ENCODE measurements at places on chromosomes 4 and X.
A peak's percentile ranks its signal among the peaks of the same experiment; 100 is the strongest.

- no peaks in the 10 kb centered on the region for H3K4me1 ChIP-seq
- H3K4me3 ChIP-seq: no peak overlapping the region
- H3K27me3 ChIP-seq: no peaks in the 10 kb centered on the region
- no peak overlapping the region for H3K27ac ChIP-seq
- peaks cover 10% of the 10 kb centered on the region for H3K36me3 ChIP-seq
- no peak for DNase-seq
Observed at GRCh38 chr4:185265942-185266341, 56.5 kb downstream of the SNX25 start.

DNA sequence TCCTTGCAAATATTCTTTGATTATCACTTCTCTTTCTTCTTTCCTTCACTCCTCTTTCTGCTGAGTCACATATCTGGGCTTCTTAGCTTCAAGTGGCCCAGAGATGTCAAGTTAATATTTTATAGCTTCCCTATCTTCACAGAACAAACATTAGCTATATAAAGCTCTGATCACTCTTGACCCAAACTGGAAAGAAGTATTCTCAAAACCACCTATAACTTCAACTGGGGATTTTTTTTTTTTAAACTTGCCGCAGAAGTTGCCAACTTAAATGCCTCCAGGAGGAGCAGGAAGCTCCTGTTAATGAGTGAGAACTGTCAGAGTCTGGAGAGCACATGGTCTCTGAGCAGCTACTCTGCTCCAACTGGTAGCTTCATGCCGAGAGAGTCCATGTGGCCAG, 233.3 kb upstream of the EDNRA start:
- H3K27me3 ChIP-seq: no peaks in the 10 kb centered on the region
- no peaks in the 10 kb centered on the region for H3K4me1 ChIP-seq
- DNase-seq: no peak
- no peak overlapping the region for H3K27ac ChIP-seq
- H3K36me3 ChIP-seq: no peaks in the 10 kb centered on the region

DNA sequence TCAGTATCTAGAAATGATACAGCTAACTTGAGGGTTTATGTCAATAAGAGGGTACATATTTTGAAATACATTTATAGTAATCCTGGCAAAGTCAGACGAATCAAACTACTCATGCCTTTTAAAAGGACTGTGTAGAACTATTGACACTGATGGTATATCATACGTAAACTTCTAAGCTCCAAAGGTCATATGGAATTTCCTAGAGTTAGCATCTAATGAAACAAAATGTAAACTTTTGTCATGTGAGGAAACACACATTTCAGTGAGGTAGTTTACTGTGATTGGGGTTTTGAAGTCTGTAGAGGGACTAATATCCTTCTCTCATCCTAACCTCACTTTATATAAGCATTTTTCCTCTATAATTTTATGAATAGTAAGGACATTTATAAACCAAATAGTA, 138.4 kb downstream of the SCLT1 start:
- H3K36me3 ChIP-seq: peaks cover 4% of the 10 kb centered on the region
- DNase-seq: no peak
- H3K4me3 ChIP-seq: no peak overlapping the region
- H3K27me3 ChIP-seq: no peaks in the 10 kb centered on the region
- H3K4me1 ChIP-seq: no peaks in the 10 kb centered on the region
- H3K27ac ChIP-seq: no peak overlapping the region

DNA sequence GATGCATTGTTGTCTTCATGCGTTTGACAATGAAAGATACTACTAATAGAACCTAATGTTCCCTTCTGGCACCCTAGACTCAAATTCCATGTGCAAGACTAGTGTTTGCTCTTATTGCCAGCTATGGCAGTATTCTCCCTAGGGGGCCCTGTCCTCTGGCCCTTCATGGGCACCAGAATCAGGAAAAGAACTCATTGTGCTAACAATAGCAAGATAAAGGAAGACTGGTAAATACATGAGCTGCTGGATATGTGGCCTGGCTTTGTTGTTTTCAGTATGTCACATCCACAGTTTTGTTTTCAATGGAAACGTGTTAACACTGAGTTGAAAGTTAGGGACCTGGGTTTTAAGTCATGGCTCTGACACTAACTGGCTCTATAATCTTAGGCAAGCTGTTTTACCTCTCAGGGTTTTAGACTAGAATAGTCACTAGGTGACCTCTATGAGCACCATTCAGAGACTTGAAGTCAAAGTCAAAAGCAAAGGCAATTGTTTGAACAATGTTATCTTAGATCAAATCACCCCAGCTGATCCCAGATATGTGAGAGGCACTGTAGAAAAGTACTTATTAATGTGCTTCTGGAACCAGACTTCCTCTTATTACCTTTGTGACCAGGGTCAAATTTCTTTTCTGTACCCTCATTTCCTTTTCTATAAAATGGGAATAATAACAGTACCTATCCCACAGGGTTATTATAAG, 253.7 kb upstream of the DIAPH2 start:
- DNase-seq: no peak
- no peak overlapping the region for H3K27ac ChIP-seq
- H3K4me1 ChIP-seq: no peaks in the 10 kb centered on the region
- H3K4me3 ChIP-seq: no peak overlapping the region
- H3K36me3 ChIP-seq: no peaks in the 10 kb centered on the region

DNA sequence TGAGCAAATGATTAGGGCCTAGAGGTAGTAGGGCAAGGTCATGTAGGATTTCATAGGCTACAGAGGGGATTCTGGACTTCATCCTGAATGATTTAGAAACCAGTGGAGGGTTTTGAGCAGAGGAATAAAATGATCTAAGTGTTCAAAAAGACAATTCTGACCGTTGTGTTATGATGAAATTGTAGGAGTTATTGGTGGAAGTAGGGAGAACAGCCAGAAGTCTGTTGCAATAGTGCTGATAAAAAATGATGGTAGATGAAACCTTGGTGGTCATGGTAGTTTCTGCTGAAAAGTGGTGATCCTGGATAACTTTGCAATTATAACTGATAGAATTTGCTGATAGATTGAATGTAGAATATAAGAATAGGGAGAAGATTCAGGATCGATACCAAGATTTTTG, 60.2 kb downstream of the MID1IP1 start:
- no peaks in the 10 kb centered on the region for H3K4me1 ChIP-seq
- DNase-seq: no peak
- H3K27me3 ChIP-seq: no peaks in the 10 kb centered on the region
- H3K4me3 ChIP-seq: no peak overlapping the region
- no peaks in the 10 kb centered on the region for H3K36me3 ChIP-seq

DNA sequence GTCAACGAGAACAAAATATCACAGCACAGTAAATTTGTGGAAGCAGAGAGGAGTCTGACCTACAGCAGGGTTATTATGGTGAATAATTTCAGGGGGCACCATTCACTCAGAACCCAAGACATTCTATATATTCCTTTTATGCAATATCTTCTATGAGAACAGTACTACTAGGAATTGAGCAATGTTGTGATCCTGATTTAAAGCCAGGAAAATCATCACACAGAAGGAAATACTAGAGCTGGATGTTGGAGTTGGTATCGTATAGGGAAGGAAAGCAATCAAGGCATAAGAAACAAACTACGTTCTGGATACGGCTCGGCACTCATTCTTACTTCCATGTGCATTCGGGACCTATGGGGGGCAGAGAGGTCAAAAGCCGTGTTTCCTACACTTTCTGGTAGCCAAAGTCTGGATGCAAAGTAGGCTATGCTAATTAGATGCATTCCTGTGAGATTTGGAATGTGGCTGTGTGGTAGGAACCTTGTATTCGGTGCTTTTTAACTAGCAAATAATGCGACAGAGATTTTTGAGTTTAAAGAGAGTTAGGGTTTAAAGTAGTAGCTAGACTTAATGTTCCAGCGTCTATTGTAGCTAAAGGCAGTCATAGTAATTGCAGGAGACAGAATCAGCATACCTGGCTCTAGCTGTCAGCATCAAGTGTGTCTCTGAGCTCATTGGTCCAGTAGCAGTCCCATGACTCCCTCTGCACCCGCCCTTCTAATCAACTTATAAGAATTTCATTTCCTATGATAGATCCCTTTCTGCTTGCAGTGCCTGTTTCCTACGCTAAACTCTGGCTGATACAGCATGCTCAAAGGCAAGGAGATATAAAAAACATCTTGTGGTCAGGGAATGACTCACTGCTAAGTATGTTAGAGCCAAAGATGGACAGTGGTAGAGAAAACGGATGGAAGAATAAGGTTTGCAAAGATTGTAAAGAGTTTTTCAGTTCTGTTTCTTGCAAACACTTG, 43.3 kb upstream of the PDGFC start:
- H3K27ac ChIP-seq: no peak overlapping the region
- H3K36me3 ChIP-seq: no peaks in the 10 kb centered on the region

DNA sequence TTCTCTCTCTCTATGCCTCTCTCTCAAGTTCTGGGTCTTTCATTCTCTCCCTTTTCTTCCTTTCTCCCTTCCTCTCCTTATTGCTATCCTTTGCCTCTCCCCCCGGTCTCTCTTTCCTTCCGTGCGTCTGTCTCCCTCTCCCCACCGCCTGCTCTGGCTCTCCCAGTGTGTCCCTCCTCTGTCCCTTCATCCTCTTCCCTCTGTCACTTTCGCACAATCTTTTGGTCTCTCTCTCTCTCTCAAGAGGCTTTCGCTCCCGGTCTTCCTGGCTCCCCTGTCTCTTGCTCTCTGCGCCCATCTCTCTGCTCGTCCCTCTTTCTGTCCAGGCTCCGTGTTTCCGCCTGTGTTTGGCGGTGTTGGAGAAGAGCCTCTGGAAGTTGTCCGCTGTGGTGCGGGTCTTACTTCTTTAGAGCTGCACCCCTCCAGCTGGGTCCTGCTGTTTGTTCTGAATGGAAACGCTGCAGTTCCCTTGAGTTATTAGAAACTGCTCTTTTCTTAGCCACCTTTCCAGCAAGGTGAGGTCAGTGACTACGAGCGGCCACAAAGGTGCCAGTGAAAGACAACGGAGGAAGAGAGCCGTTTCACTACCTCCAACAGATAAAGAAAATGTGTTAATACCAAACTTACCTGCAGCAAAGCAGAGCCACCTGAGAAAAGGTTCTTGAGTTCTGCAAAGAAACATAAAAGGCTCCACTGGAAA, 1.1 kb downstream of the BMPR1B start:
- DNase-seq: no peak
- H3K27ac ChIP-seq: no peak overlapping the region
- peaks cover 5% of the 10 kb centered on the region for H3K4me1 ChIP-seq
- peaks cover 3% of the 10 kb centered on the region for H3K36me3 ChIP-seq
- peak overlapping the region; percentile 5 for H3K4me3 ChIP-seq
- H3K27me3 ChIP-seq: peaks cover 68% of the 10 kb centered on the region

DNA sequence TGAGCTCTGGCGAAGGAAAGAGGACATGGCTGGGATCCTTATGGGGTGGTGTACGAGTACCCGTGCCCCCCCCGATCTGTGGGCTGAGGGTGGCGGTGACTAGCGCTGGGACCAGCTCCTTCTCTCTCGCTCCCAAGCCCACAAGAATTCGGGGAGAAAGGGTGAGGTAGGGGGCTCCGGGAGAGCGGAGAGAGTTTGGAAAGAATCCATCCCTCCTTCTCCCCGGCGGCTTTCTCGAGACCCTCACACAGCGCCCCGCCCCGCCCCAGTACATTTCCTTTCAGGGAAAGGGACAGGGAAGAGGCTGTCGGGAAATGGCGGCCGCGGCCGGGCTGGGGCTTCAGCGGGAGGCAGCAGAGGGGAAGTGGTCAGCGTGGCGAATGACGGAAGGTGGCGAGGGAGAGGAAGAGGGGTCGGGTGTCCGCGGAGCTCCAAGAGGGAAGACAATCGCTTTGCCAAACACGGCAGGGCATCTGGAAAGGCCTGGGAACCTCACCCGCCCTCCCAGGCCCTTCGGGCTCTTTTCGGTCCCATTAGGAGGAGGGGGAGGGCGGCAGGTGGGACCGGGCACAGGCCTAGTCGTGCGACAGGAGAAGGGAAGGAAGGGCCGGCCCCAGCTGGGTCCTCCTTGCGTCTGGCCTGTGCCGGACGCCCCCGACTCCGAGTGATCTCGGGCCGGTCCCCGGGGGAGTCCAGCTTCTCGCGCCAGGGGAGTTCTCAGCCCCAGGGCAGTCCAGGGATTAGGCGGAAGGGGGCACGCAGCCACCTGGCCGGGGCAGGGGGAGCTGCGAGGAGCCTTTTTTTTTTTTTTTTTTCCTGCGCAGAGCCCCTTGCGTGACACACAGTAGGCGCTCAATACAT, 10.2 kb downstream of the HNRNPH2 start:
- peaks cover 22% of the 10 kb centered on the region for H3K4me1 ChIP-seq
- H3K36me3 ChIP-seq: peaks cover 12% of the 10 kb centered on the region

DNA sequence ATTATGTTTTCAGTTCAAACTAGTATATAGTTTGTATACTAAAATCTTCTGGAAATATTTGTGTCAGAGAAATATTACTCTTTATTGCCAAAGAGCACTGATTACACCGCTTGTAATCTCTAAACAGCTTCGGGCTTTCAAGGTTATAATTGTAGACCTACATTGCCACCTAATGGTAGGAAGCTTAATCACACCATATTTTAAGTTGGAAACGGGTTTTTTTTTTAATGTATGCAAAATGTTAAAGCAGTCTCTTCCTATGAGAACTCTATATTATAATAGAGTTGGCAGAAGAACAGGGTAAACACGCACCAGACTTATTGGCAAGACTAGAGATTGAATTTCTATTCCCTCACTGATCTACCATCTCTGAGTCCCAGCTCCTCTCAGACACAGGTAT, 19.5 kb upstream of the NFXL1 start:
- no peak for DNase-seq
- no peak overlapping the region for H3K4me3 ChIP-seq
- H3K27me3 ChIP-seq: peaks cover 21% of the 10 kb centered on the region
- no peaks in the 10 kb centered on the region for H3K4me1 ChIP-seq
- H3K36me3 ChIP-seq: no peaks in the 10 kb centered on the region
- no peak overlapping the region for H3K27ac ChIP-seq

DNA sequence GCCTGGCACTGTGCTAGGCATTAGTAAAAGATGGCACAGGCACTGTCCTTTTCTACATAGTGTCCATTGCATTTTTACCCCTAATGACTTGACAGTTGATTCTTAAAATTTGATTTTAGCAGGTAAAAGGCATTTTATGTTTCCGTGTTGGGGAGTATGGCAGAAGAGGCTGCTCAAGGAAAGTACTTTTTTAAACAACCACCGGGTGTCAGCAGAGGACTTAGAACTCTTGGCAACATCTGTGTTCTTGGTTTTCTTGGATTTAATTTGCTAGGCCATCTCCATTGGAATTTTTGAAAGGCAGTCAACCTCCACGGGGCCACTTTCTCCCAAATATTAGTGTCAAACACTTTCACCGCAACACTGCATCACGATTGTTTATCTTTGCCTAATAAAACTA, 102.9 kb downstream of the TSPAN7 start:
- no peaks in the 10 kb centered on the region for H3K4me1 ChIP-seq
- DNase-seq: no peak
- H3K4me3 ChIP-seq: no peak overlapping the region
- peaks cover 6% of the 10 kb centered on the region for H3K27me3 ChIP-seq

DNA sequence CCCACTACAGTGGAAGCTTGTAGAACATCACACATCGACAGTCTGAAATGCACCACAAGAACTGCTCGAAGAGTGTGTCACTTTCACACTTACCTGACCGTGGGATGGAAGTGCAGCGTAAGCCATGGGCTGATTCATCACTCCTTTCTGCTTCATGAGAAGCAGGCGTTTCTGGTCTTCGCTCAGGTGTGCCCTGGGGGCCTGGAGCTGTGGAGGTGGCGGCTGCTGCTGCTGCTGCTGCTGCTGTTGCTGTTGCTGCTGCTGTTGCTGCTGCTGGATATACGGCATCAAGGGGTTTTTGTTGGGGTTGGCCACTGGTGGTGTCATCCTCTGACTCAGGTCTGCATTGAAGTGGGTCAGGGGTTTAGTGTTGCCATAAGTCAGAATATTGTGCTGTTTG, 223.6 kb downstream of the MGST2 start:
- DNase-seq: no peak
- H3K36me3 ChIP-seq: no peaks in the 10 kb centered on the region
- no peaks in the 10 kb centered on the region for H3K27me3 ChIP-seq
- H3K4me3 ChIP-seq: no peak overlapping the region
- no peaks in the 10 kb centered on the region for H3K4me1 ChIP-seq
